ENCODE measurements at places on chromosomes 12 and 14. TPM values are rescaled to one million over a fixed set of nuclear protein-coding genes. Genes with fewer than 3 reads are reported as not detected.

- DNase-seq, result no peak
Observed at GRCh38 chr12:52740584-52740983, 36.6 kb downstream of the KRT76 start.

- no peak for DNase-seq
Observed at GRCh38 chr12:3697311-3697870, 55.5 kb downstream of the CRACR2A start.

DNA sequence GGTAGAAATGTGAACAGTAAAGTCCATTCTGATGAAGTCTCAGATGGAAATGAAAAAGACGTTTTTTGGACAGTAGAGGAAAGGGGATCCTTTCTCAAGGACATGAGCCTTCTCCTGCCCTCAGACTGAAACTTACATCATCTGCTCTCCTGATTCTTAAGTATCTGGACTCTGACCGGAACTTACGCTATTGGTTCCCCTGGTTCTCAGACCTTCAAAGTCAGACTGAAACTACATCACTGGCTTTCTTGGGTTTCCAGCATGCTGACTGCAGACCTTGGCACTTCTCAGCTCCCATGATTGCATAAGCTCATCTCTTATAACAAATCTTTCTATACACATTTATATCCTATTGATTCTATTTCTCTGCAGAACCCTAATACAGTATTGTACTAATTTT lies 291.0 kb downstream of the SNAPC1 start:
- DNase-seq, result no peak

Gene RNU4-1
- polyA plus RNA-seq, result not detected

Gene SRGAP1
- polyA plus RNA-seq, result 24.9 TPM

All from AG04450 (cell line).